ENCODE measurements at places on chromosomes 6 and 20. TPM values are rescaled to one million over a fixed set of nuclear protein-coding genes. Genes with fewer than 3 reads are reported as not detected.

GRCh38 chr6:111941686-111942330 lies 68.6 kb upstream of the FYN start:
- DNase-seq = no peak

Gene CHRNA4
- total RNA-seq = not detected

Gene SNX14
- total RNA-seq = 72.9 TPM

Gene TAB2
- 35.7 TPM for total RNA-seq

DNA sequence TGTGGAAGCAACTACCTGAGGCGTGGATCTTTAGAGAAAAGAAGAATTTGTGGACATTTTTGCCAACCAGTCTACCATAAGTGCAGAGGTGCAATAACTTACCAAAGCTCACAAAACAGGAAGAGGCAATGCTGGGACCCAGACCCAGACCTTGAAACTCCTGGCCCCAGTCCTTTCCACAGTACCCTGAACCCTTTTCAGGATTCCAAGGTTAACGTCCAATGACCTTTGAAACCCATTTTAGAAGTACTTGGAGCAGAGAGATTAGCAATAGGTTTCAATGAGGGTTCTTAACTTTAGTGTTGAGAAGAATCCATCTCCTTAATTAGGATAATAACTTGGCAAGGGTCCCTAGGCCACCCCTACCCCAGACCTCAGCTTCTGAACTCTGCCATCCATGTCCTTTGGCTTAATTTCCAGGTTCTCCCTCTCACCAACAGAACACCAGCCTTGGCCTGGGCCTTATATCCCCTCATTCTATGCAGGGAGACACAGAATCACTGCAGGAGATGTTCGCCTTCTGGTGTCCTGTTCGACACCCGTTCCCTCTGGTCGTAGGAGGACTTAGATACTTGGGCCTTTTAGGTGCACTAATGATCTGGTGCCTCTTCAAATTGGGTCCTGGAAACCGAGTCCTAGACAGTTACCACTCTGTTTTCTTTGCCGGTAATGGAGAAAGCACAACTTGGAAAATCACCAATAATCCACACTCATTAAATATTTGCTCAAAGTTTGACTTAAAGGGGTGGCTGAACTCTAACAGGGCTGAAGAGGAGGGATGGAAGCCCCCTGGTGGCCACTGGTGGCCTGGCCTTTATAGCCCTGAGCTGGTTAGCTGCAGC lies 40.6 kb downstream of the ISM1 start:
- peak; percentile 68 for DNase-seq

DNA sequence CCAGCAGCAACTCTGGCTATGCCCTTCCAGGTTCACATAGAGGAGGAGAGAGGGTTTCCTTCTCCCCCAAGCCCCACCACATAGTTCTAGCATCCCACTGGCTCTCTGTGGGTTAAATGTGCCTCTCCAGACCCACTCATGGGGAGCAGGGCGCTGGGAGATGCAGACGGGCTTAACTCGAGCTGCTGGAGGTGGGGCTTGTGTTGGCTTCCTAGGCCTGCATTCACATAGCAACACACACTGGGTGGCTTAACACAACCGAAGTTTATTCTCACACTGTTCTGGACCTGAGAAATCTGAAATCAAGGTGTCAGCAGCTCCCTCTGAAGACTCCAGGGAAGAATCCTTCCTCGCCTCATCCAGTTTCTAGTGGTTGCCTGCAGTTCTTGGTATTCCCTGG lies 33.6 kb downstream of the SLC2A10 start:
- no peak for DNase-seq

DNA sequence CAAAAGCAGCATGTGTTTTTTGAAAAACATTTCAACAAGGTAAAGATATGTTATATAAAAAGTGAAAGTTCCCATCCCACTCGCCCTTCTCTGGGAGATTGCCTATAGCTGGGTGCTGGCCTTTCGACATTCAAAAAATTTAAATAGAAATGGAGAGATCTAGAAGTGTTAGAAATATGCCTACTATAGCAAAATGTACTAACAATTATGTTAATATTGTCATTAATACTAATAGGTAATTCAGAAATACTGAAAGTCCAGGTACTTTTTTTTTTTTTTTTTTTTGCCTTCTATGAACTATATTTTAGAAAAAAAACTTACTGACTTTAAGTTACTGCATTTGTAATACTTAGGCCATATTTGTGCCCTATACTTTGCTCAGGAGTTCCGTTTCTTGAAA lies 87.1 kb downstream of the SESN1 start:
- no peak for DNase-seq

GRCh38 chr6:152348116-152348515 lies 289.0 kb downstream of the SYNE1 start:
- no peak for DNase-seq

Gene EEF1E1
- 41.5 TPM for total RNA-seq

DNA sequence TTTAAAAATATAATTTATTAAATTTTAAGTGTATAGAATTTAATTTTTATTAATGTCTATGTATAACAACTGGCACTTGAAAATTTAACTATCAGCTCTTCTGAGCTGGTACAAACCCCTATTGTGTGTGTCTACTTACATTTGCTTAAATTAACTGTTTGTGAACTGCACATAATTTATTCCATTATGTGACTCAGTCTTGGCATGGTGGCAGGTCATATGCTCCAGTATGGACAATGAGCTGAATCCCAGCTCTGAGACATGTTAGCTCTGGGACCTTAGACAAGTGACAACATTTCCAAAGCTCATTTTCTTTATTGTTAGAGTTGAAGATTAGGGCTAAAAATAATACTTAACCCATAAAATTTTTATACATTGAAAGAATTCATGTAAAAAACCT lies 526.1 kb upstream of the MARCKS start:
- DNase-seq = no peak

GRCh38 chr6:4909063-4909706 lies 94.7 kb downstream of the RPP40 start:
- no peak for DNase-seq

- no peak for DNase-seq
These were observed 20.1 kb downstream of the IGF2R start for GRCh38 chr6:159988983-159989454.

DNA sequence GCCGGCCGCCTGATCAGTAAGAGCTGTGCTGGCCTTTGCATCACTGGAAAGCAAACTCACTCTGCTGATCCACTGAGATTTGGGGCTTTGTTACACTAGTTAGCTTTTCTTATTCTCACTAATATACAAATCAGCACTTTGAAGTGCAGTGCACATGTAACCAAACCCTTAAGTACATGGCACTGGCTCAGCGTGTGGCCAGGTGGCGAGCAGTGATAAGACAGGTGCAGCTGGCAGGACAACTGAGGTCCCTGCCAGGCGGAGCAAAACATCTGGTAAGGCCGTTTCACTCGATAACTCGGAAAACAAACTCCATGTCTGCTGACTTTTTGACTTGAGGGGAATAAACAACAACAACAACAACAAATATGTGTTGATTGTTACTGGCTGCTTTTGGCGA lies 11.0 kb downstream of the GFRA4 start:
- no peak for DNase-seq

Data from Calu3 (cell line).